Nephron progenitor cell (in vitro differentiated cells): ENCODE measurements at places on chromosomes 3 and 15.
A peak's percentile ranks its signal among the peaks of the same experiment; 100 is the strongest.

DNA sequence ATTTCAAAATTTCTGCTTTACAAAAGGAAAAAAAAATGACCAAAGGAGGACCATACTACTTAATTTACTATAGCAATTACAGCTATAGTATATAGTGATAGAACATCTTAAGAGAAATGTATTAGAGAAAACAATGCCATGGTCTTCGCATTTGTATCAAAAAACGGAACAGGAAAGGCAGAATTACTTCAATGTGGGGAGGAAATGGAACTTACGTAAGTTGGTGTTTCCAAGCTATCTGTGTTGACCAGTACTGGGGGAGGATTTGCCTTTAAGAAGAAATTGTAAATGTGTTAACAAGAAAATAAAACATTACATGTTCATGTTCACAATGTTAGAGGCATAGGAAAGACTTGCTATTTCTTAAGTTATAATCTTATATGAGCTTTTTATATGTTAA, 119.9 kb upstream of the MELTF start:
- no peak for DNase-seq

- no peak for DNase-seq
These were observed 17.4 kb downstream of the NANOGP8 start for GRCh38 chr15:35067496-35068347.

GRCh38 chr3:101146946-101147345, 153.7 kb upstream of the ABI3BP start:
- DNase-seq = no peak

- no peak for DNase-seq
These were observed 9.2 kb downstream of the SHC4 start for GRCh38 chr15:48954538-48954937.

- DNase-seq = no peak
These were observed 13.8 kb upstream of the NSMCE3 start for GRCh38 chr15:29283381-29283780.

- DNase-seq = no peak
These were observed 216.0 kb downstream of the TLE3 start for GRCh38 chr15:69881766-69882165.

GRCh38 chr3:195854628-195855294, 43.0 kb upstream of the MUC4 start:
- no peak for DNase-seq

DNA sequence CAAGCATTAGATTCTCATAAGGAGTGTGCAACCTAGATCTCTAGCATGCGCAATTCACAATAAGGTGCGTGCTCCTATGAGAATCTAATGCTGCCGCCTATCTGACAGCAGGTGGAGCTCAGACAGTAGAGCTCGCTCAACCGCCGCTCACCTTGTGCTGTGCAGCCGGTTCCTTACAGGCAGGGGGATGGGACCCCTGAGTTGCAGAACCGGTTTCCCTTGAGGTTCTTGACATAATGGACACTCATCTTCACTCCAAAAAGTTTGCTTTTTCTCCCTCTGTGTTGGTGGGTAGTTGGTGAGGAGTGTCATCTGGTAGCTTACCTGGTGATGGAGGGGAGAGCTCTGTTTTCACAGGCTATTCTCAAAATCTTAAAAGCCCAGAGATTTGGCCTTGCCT, 324.0 kb upstream of the TBL1XR1 start:
- no peak for DNase-seq

DNA sequence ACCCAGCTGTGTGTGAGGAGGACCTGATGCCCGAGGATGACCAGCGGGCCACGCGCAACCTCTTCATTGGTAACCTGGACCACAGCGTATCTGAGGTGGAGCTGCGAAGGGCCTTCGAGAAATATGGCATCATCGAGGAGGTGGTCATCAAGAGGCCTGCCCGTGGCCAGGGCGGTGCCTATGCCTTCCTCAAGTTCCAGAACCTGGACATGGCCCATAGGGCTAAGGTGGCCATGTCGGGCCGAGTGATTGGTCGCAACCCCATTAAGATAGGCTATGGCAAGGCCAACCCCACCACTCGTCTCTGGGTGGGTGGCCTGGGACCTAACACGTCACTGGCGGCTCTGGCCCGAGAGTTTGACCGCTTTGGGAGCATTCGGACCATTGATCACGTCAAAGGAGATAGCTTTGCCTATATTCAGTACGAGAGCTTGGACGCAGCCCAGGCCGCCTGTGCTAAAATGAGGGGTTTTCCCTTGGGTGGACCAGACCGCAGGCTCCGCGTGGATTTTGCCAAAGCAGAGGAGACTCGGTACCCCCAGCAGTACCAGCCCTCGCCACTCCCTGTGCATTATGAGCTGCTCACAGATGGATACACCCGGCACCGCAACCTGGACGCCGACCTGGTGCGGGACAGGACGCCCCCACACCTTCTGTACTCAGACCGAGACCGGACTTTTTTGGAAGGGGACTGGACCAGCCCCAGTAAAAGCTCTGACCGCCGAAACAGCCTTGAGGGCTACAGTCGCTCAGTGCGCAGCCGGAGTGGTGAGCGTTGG, 1.5 kb downstream of the RBM15B start:
- DNase-seq = no peak

DNA sequence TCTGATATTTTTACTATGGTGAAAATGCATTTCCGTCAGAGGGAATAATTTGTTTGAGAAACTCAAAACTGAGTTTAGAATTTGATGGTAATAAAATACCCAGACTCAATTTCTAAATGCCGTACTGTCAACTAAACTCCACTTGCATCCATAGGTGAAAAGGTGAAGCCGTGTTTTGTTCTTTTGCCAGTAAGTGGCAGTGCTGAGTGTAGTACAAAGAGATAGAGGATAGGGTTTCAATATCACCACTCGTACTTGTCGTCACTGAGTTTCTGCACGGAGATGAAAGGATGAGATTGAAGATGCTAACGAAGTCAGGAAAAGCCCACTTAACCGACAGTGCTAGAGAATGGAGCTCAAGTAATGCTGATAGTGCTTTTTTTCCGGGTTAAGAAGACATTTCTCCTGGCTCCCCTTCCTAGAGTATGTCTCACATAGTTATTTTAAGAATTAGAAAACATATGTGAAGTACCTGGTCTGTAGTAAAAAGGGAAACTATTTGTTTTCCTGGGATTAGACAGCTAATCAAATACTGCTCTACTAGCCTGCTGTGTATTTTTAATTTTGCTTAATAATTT, 345.1 kb downstream of the IL5RA start:
- peak; percentile 12 for DNase-seq

- no peak for DNase-seq
These were observed 64.2 kb downstream of the MAP2K5 start for GRCh38 chr15:67606742-67607141.

- DNase-seq = no peak
These were observed 17.5 kb downstream of the IL1RAP start for GRCh38 chr3:190531406-190531805.

- DNase-seq = no peak
These were observed 89.9 kb downstream of the IL12A start for GRCh38 chr3:160078533-160078932.

GRCh38 chr3:70053293-70053692, 53.8 kb downstream of the SAMMSON start:
- no peak for DNase-seq

- no peak for DNase-seq
These were observed 37.9 kb upstream of the MYH15 start for GRCh38 chr3:108548304-108548703.

- no peak for DNase-seq
These were observed 106.2 kb downstream of the ADCY5 start for GRCh38 chr3:123342631-123343080.

GRCh38 chr3:188339410-188340295, 185.7 kb downstream of the LPP start:
- DNase-seq = no peak

- no peak for DNase-seq
These were observed 201.4 kb upstream of the STT3B start for GRCh38 chr3:31331278-31331677.

GRCh38 chr15:75090388-75090734, 67.0 kb downstream of the PPCDC start:
- no peak for DNase-seq

DNA sequence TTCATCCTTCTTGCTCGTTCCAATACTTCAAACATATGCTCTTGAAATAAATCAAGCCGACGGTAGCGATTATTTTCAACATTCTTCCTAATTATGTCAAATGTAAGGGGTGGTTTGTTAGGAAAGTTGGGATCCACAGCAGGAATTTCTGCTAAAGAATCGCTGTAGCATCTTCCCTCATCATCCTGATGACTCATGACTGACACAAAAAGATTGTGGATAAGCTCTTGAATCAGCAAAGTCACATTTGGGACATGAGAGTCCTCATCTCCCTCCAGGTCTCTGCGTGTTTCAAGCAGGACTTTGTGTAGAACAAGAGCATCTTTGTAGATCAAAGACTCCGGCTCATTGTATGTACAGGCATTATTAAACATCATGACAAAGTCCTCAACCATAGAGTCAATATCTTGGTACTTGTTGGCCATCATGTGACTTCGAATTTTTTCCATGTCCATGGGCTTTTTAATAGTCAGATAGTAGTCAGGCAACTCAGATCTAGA, 73.0 kb downstream of the UQCC5 start:
- no peak for DNase-seq

- DNase-seq = no peak
These were observed 466.6 kb downstream of the RAP2B start for GRCh38 chr3:153628591-153628990.

- DNase-seq = no peak
These were observed at the start of gene GPR171 for GRCh38 chr3:151203051-151203420. TSS of gene GPR171 (minus strand) at chr3:151203216. CDS start at chr3:151199386, 3,830 bp downstream.

DNA sequence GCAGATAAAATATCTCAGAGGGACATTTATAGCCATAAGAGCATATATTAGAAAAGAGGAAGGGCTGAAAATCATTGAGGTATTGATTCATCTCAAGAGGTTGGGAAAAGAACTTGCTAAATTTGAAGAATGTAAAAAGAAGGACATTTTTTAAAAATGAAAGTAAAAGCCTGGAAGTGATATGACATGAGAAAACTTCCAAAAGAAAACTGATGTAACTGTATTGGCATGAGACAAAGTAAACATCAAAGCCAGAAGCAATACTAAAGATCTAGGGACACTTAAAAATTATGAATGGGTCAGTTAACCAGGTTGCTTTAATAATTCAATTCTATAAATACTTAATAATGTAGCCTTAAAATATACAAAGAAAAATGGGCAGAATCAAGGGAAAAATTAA, 31.9 kb downstream of the CEP63 start:
- DNase-seq = no peak

DNA sequence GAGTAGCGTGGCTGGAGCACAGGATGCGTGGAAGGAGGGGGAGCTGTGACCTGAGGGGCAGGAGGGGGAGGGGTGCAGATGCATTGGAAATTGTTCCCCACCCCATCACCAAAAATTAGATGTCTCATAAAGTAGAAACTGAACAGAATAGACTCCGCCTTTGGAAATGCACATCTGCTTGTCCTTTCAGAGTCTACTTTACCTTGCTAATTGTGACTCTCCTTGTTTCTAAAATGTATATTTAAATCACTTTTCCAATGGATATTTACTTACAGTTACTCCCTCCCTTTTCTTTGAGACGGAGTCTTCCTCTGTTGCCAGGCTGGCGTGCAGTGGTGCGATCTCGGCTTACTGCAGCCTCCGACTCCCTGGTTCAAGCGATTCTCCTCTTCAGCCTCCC, 30.6 kb downstream of the SPG21 start:
- DNase-seq = no peak

GRCh38 chr3:37944391-37944842, 46.2 kb upstream of the VILL start:
- no peak for DNase-seq

DNA sequence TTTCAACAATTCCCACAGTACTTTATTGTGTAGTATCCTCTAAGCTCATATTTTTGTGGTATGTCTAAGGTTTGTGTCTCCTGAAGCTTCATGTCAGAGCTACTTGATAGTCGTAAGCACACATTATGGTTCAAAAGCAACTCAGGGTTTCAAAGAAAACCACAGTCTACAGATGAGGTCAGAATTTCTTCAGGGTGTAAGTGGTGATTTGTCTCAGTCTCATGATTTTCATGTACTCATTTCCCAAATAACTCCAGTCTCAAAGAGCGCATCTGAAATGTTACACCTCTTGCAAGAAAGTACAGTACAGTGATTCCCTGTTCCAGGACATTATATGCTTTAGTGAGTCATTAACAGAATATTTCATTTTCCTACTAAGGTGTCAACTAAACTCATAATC, 47.5 kb upstream of the SSR3 start:
- no peak for DNase-seq

GRCh38 chr15:51874751-51875644, 45.5 kb downstream of the TMOD3 start:
- DNase-seq = no peak

GRCh38 chr15:79053894-79054293, 36.7 kb downstream of the RASGRF1 start:
- DNase-seq = no peak

- DNase-seq = no peak
These were observed 33.6 kb upstream of the ETV5 start for GRCh38 chr3:186142393-186142932.

- DNase-seq = no peak
These were observed 27.4 kb upstream of the ATP10A start for GRCh38 chr15:25890529-25890928.

DNA sequence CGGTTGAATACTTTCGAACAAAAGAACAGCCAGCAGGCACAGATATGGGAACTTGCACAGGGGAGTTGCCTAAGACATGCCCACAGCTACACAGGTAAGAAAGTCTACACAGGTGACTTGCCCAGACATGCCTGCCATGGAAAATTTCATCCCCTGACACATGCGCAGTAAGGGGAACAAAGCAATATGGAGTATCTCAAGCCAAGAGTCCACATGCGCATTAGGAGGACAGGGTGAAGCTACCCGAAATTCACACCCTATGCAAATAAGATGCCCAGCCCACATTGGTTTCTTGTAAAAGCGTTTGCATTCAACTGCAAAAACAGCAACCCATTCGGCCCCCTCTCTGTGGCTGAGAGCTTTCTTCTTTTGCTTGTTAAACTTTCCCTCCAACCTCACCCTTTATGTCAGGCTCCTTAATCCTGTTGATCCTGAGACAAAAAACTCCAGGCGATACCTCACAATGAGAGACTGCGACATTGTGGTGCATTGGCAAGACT, 49.3 kb upstream of the TRPM1 start:
- DNase-seq = no peak

DNA sequence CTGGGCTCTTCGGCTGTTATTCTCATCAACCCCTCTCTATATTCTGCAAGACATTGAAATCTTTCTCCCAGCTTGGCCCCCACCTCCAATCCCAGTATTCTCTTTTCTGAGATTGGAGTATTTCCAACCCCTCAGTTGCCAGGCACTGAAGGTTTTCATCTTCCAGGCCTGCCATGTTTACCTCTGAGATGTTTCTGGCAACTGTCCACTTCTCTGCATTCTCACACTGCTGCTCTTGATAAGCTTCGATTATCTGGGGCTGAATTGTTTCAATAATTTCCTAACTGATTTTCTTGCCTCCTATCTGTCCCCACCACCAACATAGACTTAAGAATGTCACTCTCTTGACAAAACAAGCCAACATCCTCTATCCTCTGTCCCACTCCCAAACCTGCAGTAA, 1.4 kb upstream of the GPR156 start:
- DNase-seq = no peak

DNA sequence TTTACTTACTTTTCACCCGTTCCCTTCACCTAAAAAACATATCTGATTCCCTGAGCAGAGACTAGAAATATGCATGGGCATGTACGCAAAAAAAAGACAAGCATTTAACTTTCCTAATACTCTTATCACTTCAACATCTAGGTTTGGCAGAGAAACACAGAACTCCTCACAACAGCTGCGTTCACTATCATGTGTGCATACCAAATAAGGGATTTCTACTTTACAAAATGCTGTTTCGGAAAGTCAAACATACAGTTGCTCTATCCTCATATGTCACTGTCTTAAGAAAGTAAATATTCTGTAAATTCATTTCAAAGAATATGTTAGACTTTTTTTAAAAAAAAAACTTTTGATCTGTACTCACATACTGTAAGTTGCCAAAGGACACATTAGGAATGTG, 65.1 kb upstream of the CBLB start:
- no peak for DNase-seq
